CD4-positive, alpha-beta T cell treated with Interleukin-4 for 4 hours (primary cell): ENCODE measurements at places on chromosomes 7 and 10.
A peak's percentile ranks its signal among the peaks of the same experiment; 100 is the strongest.

- DNase-seq: no peak
These were observed 222.0 kb downstream of the LRRN3 start for GRCh38 chr7:111312966-111313365.

DNA sequence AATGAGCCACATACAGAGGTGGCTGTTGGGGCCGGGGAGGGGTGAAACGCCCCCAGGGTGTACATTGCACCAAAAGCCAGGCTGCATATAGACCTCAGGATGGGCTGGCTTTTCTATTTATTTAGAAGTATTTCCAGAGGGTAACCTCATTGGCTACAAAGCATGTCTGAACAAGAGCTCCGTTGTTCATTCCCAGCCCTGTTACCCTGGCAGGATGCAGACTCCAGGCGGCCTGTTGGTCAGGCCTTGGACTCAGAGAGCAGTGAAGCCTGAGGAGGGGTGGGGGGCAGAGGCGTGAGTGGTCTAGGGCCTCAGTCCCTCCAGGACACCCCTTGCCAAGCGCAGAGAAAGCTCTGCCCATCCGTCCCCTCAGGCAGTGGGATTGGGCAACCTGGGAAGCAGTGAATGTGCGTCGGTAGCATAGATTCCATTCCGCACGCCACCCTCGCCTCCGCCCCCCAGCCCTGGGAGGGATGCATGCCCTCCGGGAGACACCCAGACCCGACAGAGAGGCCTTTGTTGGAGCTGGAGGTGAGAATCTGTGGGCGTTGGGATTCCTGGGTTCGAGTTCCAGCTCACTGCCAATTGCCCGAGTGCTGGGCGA is 41.9 kb downstream of the TCF7L2 start:
- DNase-seq: no peak

GRCh38 chr7:104890216-104890615 is 123.8 kb upstream of the KMT2E start:
- DNase-seq: no peak

DNA sequence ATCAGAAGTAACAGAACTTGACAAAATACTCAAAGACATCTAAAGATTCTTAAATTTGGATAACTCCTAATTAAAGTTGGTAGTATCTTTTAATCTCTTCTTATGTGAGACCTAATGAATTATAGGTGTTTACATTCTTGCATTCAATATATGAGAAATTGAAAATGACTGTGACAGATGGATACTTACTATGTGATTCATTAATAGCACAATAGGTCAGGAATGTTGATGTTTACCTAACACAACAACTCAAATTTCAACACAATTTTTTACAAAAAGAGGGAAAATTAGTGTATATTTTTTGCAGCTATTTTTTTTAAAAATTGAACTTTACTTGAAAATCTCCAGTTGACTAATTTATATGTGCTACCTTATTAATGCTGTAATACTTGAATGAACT is 31.7 kb upstream of the MCU start:
- no peak for DNase-seq

DNA sequence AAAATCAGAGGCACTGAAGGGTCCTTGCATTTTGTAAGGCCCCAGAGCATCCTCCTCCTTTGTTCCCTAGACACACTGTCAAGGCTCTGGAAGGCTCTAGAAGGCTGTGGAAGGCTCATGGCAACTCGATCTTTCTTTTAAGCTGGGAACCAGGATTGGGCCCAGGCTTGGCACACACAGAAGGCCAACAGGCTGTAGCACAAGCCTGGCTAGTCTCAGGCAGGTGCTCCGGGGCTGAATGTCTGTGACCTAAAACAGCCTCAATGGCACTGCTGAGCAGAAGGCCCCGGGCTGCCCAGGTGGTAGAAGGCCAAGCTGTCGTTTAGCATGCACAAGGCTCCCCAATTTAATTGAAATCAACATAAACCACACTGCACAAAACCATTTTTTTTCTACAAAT is 55.7 kb downstream of the PRKAG2 start:
- no peak for DNase-seq

GRCh38 chr10:70295926-70296325 is 12.1 kb upstream of the NPFFR1 start:
- DNase-seq: no peak

GRCh38 chr10:62433901-62434300 is 59.7 kb downstream of the ZNF365 start:
- DNase-seq: no peak

GRCh38 chr10:83871187-83872081 is 267.9 kb upstream of the GHITM start:
- DNase-seq: peak; percentile 64

DNA sequence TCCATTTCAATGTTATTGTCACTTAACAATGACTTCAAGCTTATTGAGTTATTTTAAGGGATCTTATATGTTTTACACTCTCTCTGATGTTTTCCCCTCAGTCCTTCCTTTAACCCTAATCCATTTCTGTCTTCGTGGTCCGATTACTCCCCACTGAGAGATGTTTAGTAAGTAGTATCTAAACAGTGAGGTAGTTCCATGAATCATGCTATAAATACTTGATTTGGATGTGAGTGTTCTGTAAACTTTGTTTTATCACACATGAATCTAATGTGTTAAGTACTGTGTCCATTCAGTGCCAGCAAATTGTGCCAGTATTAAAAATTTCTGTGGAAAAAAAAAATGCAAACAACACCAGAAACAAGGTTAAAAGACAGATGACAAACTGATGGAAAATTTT is 18.6 kb downstream of the RPP30 start:
- no peak for DNase-seq

DNA sequence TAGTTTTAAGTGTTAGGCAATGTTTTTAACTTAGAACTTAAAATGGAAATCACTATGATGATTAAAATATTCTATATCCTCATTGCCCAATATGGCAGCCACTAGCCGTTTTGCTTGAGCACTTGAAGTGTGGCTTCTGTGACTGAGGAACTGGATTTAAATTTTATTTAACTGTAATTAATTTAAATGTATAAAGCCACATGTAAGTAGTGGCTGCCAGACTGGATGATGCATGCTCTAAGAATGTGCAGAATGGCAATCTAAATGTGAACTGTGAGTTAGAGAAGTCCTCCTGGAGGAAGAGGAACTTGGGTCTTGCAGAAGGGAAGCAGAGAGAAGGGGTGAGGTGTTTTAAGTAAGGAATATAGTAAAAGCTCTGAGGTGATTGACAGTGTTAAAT is 451.4 kb downstream of the SUGCT start:
- DNase-seq: no peak

- no peak for DNase-seq
These were observed 4.3 kb downstream of the ELFN1 start for GRCh38 chr7:1674161-1675035.

GRCh38 chr7:101205901-101206664 is 5.2 kb upstream of the MOGAT3 start:
- no peak for DNase-seq

- DNase-seq: no peak
These were observed 5.5 kb downstream of the TACC2 start for GRCh38 chr10:121994429-121994941.

DNA sequence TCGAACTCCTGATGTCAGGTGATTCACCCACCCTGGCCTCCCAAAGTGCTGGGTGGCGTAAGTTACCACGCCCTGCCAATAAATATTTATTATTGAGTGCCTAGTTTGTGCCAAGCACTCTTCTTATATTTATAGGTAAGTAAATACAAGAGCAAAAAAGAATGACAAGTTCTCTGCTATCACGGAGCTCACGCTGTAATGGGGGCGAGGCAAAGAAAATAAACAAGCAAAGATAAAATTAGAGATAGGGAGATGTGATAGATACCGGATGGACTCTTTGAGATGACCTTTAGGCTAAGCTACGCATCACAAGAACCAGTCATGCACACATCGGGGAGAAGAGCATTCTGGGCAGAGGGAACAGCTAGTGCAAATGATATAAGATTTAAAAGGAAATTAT is 46.3 kb downstream of the GCC1 start:
- DNase-seq: no peak

GRCh38 chr10:123588386-123588914 is 77.7 kb upstream of the GPR26 start:
- no peak for DNase-seq

GRCh38 chr10:60934215-60935175 is 9.5 kb downstream of the RHOBTB1 start:
- no peak for DNase-seq

DNA sequence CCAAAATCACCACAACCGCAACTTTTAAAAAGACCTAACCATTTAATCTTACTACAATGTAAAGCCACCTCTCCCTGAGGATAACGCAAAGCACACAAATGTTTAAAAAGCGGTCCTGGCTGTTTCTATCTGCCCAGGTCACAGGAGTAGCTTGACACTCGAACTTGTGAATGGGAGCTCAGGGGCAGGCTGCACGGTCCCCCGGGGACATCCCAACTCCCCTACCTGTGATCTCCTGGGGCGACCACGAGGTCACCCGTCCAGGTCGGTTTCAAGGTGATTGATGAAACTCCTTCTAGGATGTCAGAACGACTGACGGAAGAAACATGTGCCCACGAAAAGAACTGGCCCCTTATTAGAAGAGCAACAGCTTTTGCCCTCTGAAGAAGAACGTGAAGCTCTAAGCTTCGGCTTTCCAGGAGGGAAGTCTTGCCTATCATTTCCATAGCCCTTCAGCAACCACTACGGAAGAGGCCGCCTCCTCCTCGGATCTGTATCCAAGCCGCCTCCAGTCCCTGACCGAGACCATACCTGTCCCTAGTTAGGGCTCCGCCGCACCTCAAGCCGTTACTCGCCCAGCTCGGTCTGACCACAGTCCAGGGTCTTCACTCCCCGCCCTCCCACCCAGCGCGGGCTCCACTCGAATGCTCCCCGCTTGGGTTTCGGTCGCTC is 459 bp downstream of the CYCS start:
- no peak for DNase-seq

GRCh38 chr7:40297741-40298311 is 163.0 kb downstream of the SUGCT start:
- no peak for DNase-seq

DNA sequence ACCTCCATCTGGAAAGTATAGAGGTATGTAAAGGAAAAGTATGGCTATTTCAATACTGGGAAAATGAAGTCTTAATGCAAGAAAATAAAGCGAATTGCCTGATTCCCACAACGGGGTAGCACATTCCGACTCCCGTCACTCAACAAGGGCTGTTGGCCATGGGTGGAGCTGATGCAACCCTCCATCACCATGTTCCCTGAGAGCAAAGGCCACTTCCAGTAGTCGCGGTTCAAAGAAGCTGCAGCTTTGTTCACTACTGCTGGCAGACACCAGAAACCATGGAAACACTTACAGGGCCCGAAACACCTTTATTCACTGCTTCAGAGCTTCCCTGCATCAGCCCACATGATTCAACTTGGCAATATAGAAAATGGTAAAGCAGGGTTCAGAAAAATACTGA is 44.0 kb downstream of the TMEM26 start:
- no peak for DNase-seq

DNA sequence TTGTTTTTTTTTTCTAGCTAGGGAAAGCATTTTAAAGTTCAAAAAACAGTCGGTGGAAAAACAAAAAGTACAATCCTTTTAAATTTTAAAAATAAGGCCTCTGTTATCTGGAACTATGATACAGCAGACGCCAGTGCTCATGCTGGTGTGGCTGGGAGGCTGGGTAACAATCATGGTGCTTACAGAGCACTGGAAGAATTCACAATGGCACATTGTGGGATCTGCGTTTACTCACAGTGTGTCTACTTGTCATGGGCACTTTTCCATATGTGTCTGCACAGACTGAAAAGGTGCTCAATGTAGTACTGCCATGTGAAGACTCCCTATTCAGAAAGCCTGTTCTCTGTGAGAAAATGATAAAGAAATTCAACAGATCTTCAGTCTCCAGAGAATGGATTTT is 278.2 kb upstream of the IMMP2L start:
- DNase-seq: no peak

DNA sequence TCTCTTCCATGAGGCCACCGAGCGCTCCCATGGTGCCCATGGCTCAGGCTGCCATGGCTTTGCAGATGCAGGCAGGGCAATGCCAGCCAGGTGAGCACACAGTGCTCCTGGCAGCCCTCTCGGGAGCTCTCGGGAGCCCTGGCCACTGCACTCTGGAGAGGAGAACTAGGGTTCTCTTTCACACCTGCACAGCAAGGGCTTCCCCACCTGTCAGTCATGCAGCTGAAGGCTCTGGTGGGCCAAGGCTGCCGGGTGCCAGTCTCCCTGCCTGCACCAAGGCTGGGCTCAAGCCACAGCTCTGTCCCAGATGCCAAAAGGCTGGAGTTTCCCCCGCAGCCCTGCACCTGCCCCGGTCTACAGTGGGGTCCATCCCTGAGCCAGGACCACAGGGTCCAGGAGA is 32.6 kb downstream of the NUDT1 start:
- DNase-seq: no peak

- DNase-seq: peak; percentile 65
These were observed at the start of gene ARID5B for GRCh38 chr10:61900829-61901792. Gene ARID5B, plus strand, starts transcription at chr10:61901699. Its CDS starts 11 bp downstream, at chr10:61901710.

DNA sequence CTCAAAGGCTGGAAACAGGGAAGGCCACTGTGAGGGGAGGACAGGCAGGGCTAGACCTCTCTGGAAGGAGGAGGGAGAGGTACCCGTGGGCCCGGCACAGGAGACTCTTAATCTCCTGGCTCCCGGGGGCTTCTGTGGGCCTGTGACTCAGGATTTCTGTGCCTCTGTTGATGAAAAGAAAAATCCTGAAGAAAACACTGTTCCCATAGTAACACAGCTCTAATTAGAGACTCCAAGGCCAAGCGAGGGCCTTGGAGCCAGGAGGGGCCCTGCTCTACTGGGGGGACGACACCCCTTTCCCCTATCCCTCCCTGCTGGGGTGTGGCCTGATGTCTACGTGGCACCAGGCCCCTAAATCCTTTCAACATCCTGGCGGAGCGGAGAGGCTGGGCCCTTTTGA is 174.1 kb upstream of the TNRC18 start:
- DNase-seq: no peak

- DNase-seq: no peak
These were observed 84.6 kb upstream of the CAPZA2 start for GRCh38 chr7:116777651-116778281.

DNA sequence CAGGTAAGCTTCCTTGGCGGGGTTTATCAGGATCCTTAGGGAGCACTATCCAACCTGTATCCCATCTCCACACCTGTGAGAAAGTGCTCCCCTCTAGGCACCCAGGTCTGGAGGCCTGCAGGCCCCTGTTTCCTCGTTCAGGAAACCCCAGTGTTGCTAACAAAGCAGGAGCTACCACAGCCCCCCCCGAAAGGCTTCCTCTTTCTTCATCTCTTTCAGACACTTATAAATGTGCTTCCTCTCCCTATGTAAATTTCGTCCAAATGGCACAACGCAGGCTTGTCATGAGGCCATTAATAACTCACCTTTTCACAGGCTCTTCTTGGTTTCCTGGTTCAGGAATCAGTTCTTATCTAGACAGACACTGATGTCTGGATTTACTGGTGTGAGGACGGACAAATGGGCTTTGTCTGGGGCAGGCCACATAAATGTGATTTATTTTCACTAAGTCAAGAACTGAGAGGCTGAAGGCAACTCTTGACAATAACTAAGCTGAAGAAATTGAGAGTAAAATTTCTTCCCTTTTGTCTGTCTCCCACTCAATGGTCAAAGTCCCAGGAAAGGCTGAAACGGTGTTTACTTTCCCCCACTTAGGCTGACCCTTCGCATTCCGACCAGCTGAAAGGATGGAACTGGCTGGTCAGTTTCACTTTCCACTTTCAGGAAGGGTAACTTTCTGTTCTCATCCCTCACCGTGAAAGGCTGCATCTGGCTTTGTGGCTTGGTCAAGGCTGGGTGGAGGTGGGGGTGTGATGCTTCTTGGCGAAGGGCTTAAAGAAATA is 46.8 kb downstream of the PIK3AP1 start:
- DNase-seq: peak; percentile 17

GRCh38 chr7:136009488-136010079 is 32.4 kb upstream of the MTPN start:
- peak; percentile 64 for DNase-seq
